ENCODE measurements at places on chromosomes 5 and 9. TPM values are rescaled to one million over a fixed set of nuclear protein-coding genes. Genes with fewer than 3 reads are reported as not detected.

- peaks cover 22% of the 10 kb centered on the region for H3K4me1 ChIP-seq
- no peak overlapping the region for H3K4me3 ChIP-seq
- no peaks in the 10 kb centered on the region for H3K27me3 ChIP-seq
- DNase-seq, result peak; percentile 72
- H3K27ac ChIP-seq, result peak overlapping the region; percentile 25
Measured at GRCh38 chr5:109455598-109456096, 45.9 kb upstream of the PJA2 start.

DNA sequence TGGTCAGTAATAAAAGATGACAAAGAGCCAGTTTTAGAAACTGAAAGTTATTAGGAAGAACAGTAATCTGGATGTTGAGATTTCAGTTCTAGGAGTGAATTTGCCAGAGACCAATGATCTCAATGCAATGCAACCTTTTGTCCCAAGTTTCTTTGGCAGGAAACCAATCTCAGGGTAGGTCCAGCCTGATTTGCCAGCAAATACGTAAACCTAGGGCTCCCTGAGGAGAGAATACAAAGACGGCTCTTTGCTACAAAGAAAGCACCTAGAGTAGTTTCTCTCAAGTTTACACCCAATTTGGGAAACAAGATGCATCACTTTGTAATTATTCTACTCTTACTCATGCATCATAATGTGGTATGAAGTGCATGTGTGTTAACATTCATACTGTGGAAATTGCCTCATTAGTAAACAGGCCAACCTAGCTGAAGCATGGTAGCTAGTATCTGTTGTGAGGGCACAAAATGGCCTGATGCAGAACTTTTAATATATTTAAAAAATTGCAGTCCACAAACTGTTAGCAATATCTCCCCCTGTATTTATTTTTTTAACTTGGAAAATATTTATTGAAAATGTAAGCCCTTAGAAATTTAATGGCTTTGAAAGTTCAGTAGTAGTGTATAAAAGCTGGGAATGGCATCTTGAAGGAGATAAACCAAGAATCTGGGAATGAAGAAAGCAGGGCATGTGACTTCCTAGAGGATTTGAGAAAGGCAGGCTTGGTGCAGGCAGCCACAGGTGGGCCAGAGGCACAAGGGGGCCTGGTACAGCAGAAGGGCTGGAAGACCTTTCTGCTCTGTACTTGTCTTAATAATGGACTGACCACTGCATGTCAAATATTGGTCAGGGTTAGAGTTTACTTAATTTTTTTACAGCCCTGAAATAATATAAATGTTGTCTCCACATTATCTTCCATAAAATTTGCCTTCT is 59.5 kb downstream of the MAST4 start:
- H3K4me3 ChIP-seq, result no peak overlapping the region
- no peaks in the 10 kb centered on the region for H3K27me3 ChIP-seq
- H3K27ac ChIP-seq, result no peak overlapping the region
- DNase-seq, result no peak
- no peaks in the 10 kb centered on the region for H3K36me3 ChIP-seq

- no peak overlapping the region for H3K4me3 ChIP-seq
- H3K27me3 ChIP-seq, result no peaks in the 10 kb centered on the region
- H3K36me3 ChIP-seq, result no peaks in the 10 kb centered on the region
Measured at GRCh38 chr5:102583276-102584124, 84.7 kb upstream of the SLCO6A1 start.

- no peaks in the 10 kb centered on the region for H3K36me3 ChIP-seq
- H3K27ac ChIP-seq, result no peak overlapping the region
- H3K27me3 ChIP-seq, result no peaks in the 10 kb centered on the region
- DNase-seq, result no peak
- no peak overlapping the region for H3K4me3 ChIP-seq
Measured at GRCh38 chr5:157020002-157020401, 38.9 kb downstream of the HAVCR1 start.

- H3K4me1 ChIP-seq, result peaks cover 77% of the 10 kb centered on the region
- no peak overlapping the region for H3K4me3 ChIP-seq
- no peak for DNase-seq
- H3K36me3 ChIP-seq, result no peaks in the 10 kb centered on the region
Measured at GRCh38 chr9:109272045-109272444, 48.8 kb downstream of the EPB41L4B start.

DNA sequence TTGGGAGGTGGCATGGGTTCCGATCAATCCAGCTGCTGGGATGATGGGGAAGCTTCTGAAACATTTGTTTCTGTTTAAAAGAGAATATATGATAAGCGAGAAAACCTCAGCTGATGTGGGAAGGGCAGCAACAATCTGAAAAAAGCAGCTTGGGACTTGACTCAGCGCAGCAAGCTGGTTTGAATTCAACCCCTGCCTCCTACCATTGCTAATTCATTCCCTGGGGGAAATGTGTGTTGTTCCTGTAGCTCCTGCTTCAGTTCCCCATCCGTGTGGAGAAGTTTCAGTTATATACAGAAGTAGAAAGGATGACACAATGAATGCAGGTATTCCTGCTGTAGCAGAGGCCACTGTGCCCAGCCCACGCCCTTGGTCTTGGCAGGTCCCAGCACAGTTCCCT is 145.1 kb downstream of the NXNL2 start:
- no peak for DNase-seq
- H3K27me3 ChIP-seq, result no peaks in the 10 kb centered on the region
- H3K4me1 ChIP-seq, result no peaks in the 10 kb centered on the region

GRCh38 chr5:175690025-175690424 is 32.2 kb downstream of the HRH2 start:
- no peaks in the 10 kb centered on the region for H3K4me1 ChIP-seq
- H3K4me3 ChIP-seq, result no peak overlapping the region
- H3K27me3 ChIP-seq, result no peaks in the 10 kb centered on the region
- DNase-seq, result no peak
- H3K36me3 ChIP-seq, result no peaks in the 10 kb centered on the region

DNA sequence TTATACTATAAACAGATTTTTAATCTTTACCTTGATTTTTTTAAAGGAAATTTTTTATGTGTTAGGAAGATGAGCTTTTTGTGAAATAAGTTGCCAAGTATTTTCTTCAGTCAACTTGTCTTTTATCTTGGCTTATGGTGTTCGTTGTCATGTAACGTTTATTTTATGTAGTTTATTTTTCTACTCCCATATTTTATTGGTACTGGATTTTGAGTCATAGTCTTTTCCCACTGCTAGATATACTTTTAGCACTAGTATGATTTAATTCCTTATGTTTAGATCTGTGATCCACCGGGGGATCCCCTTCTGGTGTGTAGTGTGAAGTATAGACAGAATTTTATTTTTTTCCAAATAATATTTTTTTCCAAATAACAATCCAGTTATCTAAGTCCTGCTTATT is 54.2 kb downstream of the DENND4C start:
- no peak overlapping the region for H3K4me3 ChIP-seq
- no peak for DNase-seq
- H3K27me3 ChIP-seq, result no peaks in the 10 kb centered on the region
- H3K36me3 ChIP-seq, result no peaks in the 10 kb centered on the region

- H3K4me3 ChIP-seq, result no peak overlapping the region
- H3K36me3 ChIP-seq, result no peaks in the 10 kb centered on the region
- DNase-seq, result no peak
Measured at GRCh38 chr9:16236882-16237281, 633.6 kb downstream of the BNC2 start.

DNA sequence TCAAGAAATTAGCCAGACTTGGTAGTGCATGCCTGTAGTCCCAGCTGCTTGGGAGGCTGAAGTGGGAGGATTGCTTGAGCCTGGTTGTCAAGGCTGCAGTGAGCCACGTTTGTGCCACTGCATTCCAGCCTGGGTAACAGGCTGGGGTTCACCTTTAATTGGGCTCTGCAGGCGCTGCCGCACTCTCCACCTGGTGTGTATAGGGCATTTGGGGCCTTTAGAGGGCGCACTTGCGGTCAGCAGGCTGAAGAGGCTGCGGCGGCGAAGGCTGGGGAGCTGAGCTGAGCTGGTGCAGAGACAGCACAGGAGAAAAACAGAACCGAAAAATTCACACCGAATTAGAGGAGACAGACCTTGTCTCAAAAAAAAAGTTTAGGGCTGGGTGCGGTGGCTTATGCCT is 31.2 kb downstream of the CDK7 start:
- DNase-seq, result no peak
- no peak overlapping the region for H3K4me3 ChIP-seq
- no peaks in the 10 kb centered on the region for H3K4me1 ChIP-seq
- H3K27ac ChIP-seq, result no peak overlapping the region
- peaks cover 18% of the 10 kb centered on the region for H3K36me3 ChIP-seq
- no peaks in the 10 kb centered on the region for H3K27me3 ChIP-seq

GRCh38 chr5:90223756-90224155 is 185.8 kb downstream of the CETN3 start:
- peaks cover 12% of the 10 kb centered on the region for H3K4me1 ChIP-seq
- H3K4me3 ChIP-seq, result no peak overlapping the region
- DNase-seq, result no peak
- no peak overlapping the region for H3K27ac ChIP-seq

- H3K36me3 ChIP-seq, result no peaks in the 10 kb centered on the region
- no peak overlapping the region for H3K27ac ChIP-seq
- no peak overlapping the region for H3K4me3 ChIP-seq
- H3K4me1 ChIP-seq, result no peaks in the 10 kb centered on the region
- no peak for DNase-seq
Measured at GRCh38 chr5:21723500-21723899, 1129.6 kb downstream of the CDH12 start.

GRCh38 chr5:73670731-73671130 is 44.7 kb downstream of the ARHGEF28 start:
- H3K27ac ChIP-seq, result peak overlapping the region; percentile 61
- H3K36me3 ChIP-seq, result no peaks in the 10 kb centered on the region
- H3K4me3 ChIP-seq, result no peak overlapping the region
- H3K4me1 ChIP-seq, result peaks cover 56% of the 10 kb centered on the region

DNA sequence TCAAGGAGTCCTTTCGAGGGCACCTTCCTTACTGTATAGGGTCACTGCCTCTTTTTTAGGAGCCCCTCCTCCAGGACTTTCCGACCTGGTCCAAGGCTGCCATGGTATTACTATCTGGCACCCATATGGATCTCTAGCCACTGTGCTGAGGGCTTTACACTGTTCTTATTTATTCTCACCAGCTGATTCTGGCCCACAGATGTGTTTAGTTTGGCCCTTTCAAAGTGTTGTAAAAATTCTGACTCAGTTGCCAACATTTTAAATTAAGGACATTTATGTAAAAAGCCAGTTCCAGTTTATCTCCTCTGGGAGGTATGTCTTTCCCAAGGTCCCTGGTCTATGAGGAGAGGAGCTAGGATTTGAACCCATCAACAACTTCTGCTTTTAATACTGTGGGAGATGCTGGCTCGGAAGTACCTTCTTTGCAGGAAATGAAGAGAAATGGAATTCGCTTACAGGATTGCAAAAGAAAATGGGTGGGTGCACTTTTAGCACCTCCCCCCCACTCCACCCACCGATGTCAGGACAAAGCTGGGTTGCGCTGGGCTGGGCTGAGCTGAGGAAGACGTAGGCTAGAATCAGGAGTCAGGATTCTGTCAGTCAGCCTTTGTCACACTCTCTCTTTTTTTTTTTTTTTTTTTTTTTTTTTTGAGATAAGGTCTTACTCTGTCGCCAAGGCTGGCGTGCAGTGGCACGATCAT is 7.8 kb downstream of the JADE2 start:
- H3K27ac ChIP-seq, result peak overlapping the region; percentile 23
- H3K36me3 ChIP-seq, result peaks cover 16% of the 10 kb centered on the region
- DNase-seq, result no peak
- H3K4me3 ChIP-seq, result no peak overlapping the region
- peaks cover 54% of the 10 kb centered on the region for H3K4me1 ChIP-seq

DNA sequence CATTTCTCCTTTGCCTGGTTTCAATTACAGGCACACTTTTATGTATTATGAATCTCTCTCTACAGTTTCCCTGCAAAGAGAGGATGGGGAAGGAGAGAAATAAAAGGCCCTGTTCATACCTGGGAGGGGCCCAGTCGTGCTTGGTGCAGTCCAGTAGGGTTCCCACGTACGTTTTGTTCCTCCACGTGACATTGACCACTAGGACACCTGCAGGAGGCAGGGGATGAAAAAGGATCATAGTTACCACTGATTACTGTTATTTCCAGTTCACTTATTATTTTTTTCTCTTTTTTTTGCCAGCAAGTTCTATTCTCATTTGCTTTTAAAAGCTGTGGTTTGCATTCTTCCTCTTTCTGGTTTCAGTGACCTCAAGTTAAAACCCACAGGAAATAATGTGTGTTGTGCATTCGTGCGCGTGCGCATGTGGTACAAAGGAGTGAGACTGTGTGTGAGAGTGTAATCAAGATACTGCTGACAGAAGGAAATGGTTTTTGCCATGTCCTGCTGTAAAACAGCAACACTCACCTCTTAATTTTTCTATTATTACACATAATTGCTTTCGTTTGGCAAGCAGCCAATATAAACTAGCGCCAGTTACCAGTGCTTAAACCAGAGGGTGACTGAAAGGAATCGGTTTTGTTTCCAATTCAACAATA is 96.8 kb downstream of the ZNF608 start:
- H3K36me3 ChIP-seq, result no peaks in the 10 kb centered on the region
- no peak overlapping the region for H3K27ac ChIP-seq
- DNase-seq, result peak; percentile 32

GRCh38 chr9:69468380-69468779 is 143.4 kb downstream of the ENTREP1 start:
- no peak for DNase-seq
- no peak overlapping the region for H3K27ac ChIP-seq
- peaks cover 9% of the 10 kb centered on the region for H3K4me1 ChIP-seq
- no peak overlapping the region for H3K4me3 ChIP-seq
- H3K27me3 ChIP-seq, result no peaks in the 10 kb centered on the region
- no peaks in the 10 kb centered on the region for H3K36me3 ChIP-seq

DNA sequence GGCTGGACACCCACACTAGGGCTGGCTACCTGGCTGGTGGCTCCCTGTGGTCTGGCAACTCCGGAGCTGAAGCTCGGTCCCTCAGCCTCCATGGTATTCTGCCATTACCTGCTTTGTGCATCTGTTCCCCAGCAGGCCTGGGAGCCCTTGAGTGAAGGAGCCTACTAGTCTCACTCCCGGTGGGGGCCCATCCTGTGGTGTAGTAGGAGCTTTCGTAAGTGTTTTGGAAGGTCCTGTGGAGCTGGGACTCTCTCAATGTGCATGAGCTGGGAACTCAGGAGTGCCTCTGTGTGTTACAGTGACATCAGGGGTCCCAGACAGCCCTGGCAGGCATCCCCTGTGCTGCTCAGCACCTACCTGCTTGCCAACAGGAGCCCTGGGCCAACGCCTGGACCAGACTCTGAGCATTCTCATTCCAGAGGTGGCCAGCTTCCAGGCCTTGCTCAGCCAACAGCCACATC is 267.1 kb downstream of the GADD45G start:
- no peaks in the 10 kb centered on the region for H3K36me3 ChIP-seq
- H3K27ac ChIP-seq, result no peak overlapping the region
- H3K27me3 ChIP-seq, result no peaks in the 10 kb centered on the region

GRCh38 chr5:14492331-14492964 is 89.1 kb upstream of the OTULINL start:
- no peak overlapping the region for H3K27ac ChIP-seq
- H3K4me1 ChIP-seq, result no peaks in the 10 kb centered on the region
- no peak for DNase-seq
- H3K36me3 ChIP-seq, result peaks cover 30% of the 10 kb centered on the region
- no peak overlapping the region for H3K4me3 ChIP-seq

The SGCD gene
- total RNA-seq, result 8.8 TPM

The KLF4 gene
- 56.6 TPM for total RNA-seq

The LHX2 gene
- not detected for total RNA-seq

The MYOZ3 gene
- total RNA-seq, result 0.29 TPM

The GKAP1 gene
- 15.9 TPM for total RNA-seq

The C5orf22 gene
- 16.0 TPM for total RNA-seq

The OBP2B gene
- total RNA-seq, result not detected
